ENCODE measurements at places on chromosomes 12 and 14. TPM values are rescaled to one million over a fixed set of nuclear protein-coding genes. Genes with fewer than 3 reads are reported as not detected.
A peak's percentile ranks its signal among the peaks of the same experiment; 100 is the strongest.

Gene KRT77
- total RNA-seq = 0.14 TPM

DNA sequence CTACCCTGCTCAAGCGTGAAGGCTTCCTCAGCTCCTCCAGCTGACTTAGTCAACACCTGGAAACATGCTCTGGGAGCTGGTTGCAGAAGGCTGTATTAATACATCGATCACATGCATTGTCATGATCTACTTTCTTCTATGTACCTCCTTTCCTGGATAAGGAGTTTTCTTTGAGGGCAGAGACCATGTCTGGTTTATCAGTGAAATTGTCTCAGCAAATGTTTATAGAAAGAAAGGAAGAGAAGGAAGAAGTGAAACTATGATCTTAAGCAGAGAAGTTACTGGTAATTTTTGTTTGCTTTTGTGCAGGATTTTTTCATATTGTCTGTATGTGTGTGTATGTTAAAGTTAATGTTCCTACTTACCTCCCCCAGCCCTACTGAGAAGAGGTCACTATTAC lies 4.5 kb downstream of the DYRK4 start:
- ATAC-seq = no peak

Gene INSM2
- total RNA-seq = 0.29 TPM

Gene GLIPR1L2
- total RNA-seq = 0.38 TPM

DNA sequence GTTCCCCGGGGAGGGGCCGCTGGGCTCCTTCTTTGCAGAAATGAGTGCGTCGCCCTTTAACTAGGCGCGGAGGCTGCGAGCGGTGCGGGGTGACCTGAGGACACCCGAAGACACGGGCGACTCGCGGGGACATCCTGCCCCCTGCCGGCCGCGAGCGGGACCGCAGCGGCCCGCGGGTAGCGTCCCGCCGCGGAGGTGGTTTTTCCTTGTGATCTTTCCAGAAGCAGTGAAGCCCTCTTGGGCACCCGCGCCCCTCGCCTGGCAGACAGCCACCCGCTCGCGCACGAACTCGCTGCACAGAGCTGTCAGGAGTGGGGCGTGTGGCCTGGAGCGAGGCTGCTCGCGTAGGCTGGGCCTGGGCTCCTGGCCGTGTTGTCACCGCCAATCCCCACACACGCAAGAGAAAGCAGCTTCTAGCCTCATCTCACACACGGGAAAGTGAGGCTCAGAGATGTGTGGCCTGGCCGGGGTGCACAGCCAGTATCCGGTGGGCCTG lies 67.2 kb downstream of the DIO3 start:
- peak; percentile 78 for ATAC-seq

Data from motor neuron (in vitro differentiated cells).